D721Med (cell line): ENCODE measurements at places on chromosomes 16 and 17.

DNA sequence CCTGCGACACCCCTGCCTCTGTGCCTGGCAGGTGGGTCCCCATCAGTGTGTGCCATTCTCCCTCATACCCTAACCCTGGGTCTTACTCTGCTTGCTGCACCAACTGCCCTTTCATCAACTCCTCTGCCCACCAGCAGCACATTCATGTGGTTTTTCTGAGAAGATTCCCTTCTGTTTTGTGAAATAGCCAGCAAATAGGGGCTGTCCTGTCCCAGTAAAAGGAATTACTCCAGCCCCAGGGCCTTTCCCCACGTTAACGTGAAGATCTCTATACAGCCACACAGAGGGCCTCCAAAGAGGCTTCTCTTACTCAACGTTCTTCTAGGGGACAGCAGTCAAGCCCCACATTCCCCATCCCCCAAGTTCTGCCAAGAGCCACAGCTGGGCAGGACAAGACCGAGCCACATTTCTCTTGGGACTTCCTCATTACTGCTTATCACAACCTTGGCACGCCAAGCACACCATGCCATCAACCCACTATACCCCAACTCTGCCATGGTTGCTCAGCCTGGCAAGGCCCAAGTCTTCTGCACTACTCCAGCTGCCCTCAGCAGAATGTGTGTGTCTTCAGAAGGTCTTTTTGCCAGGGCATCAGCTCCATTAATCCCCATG is 18.7 kb upstream of the CCL2 start:
- DNase-seq, result no peak

DNA sequence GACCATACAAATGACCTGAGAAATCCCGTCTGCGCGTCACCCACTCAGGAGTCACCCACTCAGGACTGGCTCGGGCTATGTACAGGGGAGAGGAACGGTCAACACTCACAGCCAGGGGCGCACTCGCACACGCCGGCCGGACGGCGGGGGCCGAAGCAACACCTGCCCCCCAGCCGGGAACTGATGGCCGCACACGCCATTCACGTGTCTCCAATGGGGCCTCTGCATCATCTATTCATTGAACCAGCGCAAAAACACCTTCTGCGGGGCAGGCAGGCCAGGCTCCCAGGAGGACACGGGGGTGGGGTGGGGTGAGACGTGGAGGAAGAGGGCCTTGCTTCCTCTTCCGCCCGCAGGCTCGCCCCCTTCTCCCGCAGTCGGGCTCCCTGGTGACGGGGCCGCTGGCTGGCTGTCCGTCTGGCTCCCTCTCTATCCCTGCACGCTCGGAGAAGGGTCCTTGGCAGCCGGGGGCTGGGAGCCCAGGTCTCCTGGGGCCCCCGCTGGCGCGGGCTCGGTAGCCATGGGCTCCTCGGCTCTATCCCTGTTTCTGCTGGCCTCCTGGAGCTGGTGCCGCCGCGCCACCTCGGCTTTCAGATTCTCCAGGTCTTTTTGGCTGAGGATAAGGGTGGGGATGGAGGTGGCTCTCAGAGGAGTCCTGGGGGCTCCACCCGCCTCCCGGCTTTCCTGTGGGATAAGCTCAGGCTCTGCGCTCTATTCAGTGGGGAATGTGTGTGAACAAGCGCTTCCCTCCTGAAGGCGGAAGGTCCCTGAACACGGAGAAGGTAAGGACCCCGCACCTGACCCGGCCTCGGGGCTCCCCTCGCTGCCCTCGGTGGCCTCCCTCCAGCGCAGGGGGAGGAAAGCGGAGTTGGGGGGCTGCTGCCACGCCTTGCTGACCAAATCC is 21.1 kb downstream of the CLUH start:
- DNase-seq, result peak; percentile 20

- DNase-seq, result no peak
These were observed 308.6 kb upstream of the ZFHX3 start for GRCh38 chr16:73356401-73357079.

GRCh38 chr17:9261081-9262012 is 240.0 kb downstream of the NTN1 start:
- no peak for DNase-seq

DNA sequence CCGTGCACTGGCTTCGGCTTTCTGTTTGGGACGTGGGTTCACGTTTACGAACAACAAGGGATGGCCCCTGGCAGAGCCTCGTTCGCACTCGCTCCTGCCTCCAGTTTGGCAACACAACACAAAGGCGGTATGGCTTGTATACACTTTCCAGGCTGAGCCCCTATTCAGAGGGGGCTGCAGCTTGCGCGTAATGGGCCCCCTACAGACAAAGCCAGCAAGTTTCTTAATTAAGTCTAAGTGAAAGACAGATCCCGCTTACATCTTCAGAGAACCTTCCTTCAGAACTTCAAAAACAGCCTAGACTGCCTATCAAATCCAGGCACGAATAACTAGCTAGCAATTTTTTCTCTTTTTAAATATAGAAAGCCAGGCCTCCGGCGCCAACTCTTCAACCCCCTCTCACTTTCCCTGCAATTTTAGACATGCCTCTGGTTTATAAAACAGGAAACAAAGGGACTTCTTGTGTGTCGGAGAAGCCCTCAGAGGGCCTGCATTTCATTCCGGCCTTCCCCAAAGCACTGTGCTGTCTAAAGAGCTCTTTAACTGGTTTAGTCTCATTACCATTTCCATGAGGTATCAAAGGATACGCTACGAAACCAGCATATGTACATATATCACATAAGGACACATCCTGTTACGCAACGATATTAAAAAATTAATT is 244.9 kb downstream of the STX8 start:
- no peak for DNase-seq

DNA sequence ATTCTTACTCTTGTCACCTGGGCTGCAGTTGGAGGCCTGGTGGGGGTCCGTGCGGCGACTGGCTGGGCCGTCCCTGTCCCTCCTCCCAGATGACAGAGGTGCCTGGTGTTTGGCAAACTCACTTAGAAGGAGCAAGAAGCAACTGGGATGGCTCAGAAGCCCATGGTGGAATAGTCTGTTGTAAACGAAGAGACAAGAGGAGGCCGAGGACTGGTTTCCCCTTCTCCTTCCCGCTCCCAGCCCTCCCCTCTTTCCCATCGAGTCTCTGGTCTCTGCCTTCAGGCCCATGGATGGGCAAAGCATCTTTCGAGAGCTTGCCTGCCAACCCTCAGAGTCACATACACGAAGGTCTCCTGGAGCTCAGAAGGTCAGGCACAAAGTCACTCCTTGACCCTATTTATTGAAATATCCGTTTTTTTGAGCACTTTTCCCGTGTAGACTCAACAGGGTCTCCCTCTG is 364.4 kb downstream of the SEC14L1 start:
- no peak for DNase-seq

DNA sequence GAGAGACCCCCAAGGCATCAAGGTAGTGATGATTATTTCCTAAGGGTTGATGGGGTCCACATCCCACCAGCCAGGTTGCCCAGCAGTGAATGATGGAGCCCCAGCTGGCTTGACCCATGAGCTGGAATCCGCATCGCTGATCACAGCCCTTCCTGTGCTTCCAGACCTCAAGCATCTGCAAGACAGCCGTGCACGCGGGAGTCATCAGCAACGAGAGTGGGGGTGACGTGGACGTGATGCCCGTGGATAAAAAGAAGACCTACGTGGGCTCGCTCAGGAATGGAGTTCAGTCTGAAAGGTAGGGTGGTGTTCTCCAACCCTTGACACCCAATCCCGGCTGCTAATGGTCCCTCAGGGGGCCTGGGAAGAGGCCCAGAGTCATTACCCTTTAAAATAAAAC is 69.3 kb downstream of the CRISPLD2 start:
- no peak for DNase-seq

GRCh38 chr16:58343562-58343961 is 48.7 kb upstream of the GINS3 start:
- DNase-seq, result no peak

DNA sequence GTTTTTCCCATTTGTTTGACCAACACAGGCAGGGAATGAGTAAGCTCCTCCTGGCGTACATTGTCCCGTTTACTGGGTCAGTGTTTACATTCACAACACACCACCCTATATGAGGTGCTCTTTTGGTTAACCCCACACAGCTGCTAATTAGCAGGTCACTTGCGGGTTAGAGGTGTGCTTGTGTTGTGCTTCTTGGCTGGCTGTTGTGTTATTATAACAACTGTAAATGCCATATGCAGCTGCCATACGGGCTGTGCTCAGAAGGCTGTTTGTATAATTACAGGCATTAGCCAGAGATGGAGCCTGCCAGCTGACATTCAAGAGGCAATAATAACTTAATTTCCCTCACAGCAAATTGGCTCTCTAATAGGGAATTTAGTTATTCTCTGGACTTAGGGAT is 205.1 kb upstream of the ELAC2 start:
- peak; percentile 33 for DNase-seq

- no peak for DNase-seq
These were observed 5.8 kb downstream of the HOXB3 start for GRCh38 chr17:48584223-48584741.

DNA sequence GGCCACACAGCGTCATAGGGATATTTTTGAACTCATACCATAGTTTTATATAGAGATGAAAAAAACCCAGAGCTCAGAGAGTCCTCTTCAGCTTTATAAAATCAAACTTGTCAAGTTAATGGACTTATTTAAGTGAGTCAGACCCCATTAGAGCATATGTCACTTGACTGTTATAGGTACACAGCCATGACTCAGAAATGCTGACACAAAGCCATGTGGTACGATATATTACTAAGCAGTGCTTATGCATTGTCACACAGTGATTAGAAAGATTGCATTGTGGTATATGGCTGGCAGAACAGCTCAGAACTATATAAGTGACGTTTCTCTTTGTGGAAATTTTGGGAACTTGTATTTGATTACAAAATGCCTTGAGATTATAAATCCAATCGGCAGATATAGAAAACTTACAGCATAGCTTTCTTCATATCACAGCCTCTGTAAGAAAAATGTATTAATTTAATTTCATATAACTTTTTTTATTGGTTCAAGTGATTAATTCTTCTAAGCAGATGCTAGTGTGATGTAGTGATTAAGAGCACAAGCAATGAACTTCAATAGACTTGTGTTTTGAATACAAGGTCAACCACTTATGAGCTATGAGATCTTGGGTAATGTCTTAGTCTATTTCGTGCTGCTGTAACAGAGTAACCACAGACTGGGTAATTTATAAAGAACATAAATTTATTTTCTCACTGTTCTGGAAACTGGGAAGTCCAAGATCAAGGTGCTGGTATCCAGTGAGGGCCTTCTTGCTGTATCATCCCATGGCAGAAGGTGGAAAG is 25.8 kb upstream of the GINS3 start:
- DNase-seq, result no peak

- peak; percentile 60 for DNase-seq
These were observed 804 bp downstream of the TGFB1I1 start for GRCh38 chr16:31472709-31473203.

GRCh38 chr16:67539271-67539670 is 10.6 kb downstream of the RIPOR1 start:
- DNase-seq, result no peak

DNA sequence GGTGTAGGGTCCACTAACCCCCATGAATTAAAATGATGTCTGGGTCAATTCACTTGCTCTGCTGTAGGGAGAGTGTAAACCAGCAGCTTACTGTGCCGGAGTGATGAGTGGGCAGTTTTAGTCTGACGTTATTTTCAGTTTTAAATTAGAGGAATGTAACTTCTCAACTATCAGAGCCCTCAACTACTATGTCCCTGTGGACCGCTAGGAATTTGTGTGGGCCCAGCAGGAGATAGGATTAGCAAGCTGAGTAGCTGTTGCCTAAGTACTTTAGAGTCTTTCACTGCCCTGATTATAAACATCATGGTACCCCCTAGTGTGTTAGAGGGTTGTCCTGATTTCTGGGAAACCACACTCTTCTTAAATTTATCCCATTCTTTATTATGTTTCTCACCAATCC is 11.4 kb downstream of the MARVELD3 start:
- no peak for DNase-seq
